ENCODE measurements at places on chromosomes 2 and 18. TPM values are rescaled to one million over a fixed set of nuclear protein-coding genes. Genes with fewer than 3 reads are reported as not detected.

Gene TBR1
- total RNA-seq, result not detected

Gene PRSS56
- not detected for total RNA-seq

Gene FAM237A
- not detected for total RNA-seq

Gene SERPINB12
- total RNA-seq, result not detected

GRCh38 chr2:62293490-62294271, 97.8 kb downstream of the B3GNT2 start:
- peaks cover 33% of the 10 kb centered on the region for H3K4me1 ChIP-seq
- no peaks in the 10 kb centered on the region for H3K27me3 ChIP-seq
- H3K4me3 ChIP-seq, result peak overlapping the region; percentile 24
- no peak for DNase-seq
- peak overlapping the region; percentile 69 for H3K27ac ChIP-seq
- H3K36me3 ChIP-seq, result no peaks in the 10 kb centered on the region

- no peaks in the 10 kb centered on the region for H3K27me3 ChIP-seq
- H3K36me3 ChIP-seq, result no peaks in the 10 kb centered on the region
- peaks cover 3% of the 10 kb centered on the region for H3K4me1 ChIP-seq
- no peak for DNase-seq
These were observed 89.2 kb downstream of the LIPG start for GRCh38 chr18:49651033-49651432.

DNA sequence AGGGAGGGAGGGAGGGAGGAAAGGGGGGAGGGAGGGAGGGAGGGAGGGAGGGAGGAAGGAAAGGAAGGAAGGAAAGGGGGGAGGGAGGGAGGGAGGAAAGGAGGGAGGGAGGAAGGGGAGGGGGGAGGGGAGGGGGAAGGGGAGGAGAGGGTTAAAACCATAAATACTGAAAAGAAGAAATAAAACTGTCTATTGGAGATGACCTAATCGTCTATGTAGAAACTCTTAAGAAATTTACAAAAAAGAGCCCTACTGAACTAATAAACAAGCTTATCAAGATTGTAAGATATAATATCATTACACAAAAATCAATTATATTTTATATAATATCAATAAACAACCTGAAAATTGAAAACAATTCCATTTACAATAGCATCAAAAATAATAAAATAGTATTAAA, 32.3 kb upstream of the CTDP1 start:
- H3K27me3 ChIP-seq, result no peaks in the 10 kb centered on the region
- H3K4me1 ChIP-seq, result peaks cover 6% of the 10 kb centered on the region
- H3K36me3 ChIP-seq, result no peaks in the 10 kb centered on the region
- no peak for DNase-seq
- H3K4me3 ChIP-seq, result no peak overlapping the region
- no peak overlapping the region for H3K27ac ChIP-seq

DNA sequence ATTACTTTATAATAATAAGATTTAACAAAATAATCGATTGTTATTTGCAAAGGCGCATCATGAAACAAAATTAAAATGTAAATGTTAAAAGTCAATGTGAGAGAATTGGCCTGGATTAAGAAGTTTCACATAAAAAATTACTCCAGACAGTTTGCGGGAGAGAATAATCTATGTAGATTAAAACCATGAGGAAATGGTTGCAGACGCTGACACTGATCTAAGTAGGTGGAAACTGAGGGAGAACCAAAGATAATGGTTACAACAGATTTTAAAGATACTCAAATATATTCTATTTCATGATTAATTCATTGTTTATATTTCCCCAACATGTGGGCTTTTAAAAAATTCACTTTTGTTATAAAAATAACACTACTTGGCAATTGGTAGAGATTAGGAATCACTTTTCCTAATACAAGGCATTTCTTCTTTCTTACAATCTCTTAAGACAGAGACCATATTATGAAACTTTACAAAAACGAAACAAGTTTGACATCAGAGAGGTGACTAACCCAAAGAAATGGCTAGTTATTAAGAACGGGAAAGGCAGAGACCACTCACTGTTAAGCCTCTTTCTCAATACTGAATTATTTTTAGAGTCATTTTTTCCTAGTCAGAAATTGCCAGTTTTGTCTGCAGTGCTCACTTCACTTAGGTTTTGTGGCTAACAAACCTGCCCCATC, 1.6 kb downstream of the KANSL1L start:
- peaks cover 48% of the 10 kb centered on the region for H3K4me1 ChIP-seq
- H3K27ac ChIP-seq, result peak overlapping the region; percentile 100
- no peaks in the 10 kb centered on the region for H3K36me3 ChIP-seq
- H3K4me3 ChIP-seq, result peak overlapping the region; percentile 87

DNA sequence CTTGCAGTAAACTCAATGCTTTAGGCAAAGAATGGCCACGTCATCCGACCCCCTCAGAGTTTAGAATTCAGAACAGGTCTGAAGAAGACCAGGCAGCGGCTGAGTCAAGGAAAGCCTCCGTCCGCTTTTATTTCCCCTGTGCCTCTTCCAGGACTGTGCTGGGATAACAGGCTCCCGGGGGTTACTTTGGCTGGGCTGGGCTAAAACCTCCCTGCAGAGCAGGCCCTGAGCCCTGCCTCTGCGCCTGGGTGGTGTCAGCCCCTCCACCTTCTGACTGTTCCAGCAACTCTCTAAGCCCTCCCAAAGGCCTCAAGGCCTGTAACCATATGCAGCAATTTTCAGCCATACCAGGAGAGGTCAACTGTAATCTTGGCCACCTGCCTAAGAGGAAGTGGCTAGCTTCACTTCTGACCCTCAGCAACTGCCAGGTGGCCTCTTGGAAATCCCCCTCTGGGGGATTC, 166.5 kb downstream of the RPIA start:
- H3K4me3 ChIP-seq, result no peak overlapping the region
- H3K27ac ChIP-seq, result no peak overlapping the region
- H3K27me3 ChIP-seq, result no peaks in the 10 kb centered on the region
- no peak for DNase-seq

- H3K36me3 ChIP-seq, result no peaks in the 10 kb centered on the region
- DNase-seq, result no peak
- H3K4me1 ChIP-seq, result peaks cover 17% of the 10 kb centered on the region
- H3K27me3 ChIP-seq, result no peaks in the 10 kb centered on the region
- no peak overlapping the region for H3K4me3 ChIP-seq
These were observed 22.3 kb downstream of the GNLY start for GRCh38 chr2:85716346-85716914.

DNA sequence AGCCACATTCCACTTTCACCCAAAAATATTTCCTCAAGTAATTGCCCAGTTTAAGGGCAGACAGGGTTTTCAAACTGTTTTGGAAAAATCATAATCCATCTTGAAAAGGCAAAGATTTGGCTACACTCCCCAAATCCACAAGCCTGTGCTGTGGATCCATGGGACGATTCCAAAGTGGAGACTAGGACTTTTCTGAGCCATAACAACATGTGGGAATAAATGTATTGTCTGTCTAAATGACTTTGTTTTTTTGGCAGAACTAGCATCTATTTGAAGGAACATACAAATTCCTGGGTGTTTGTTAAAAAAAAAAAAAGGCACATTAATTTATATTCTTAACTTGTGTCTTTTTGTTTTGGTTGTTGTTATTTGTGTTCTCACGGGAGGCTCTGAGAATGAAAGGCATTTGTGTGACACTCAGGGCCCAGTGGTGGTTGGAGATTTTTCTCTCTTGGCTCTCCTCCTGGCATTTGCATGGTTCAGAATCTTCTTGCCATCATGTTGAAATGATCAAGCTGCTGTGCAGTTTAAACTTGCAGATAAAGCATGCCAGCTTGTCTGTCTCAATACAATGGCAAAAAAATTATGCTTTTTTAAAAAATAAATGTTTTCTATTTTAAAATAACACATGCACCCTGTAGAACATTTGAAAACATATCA, 277.4 kb downstream of the EN1 start:
- H3K36me3 ChIP-seq, result no peaks in the 10 kb centered on the region
- H3K27ac ChIP-seq, result no peak overlapping the region
- no peak overlapping the region for H3K4me3 ChIP-seq
- no peaks in the 10 kb centered on the region for H3K27me3 ChIP-seq
- peaks cover 26% of the 10 kb centered on the region for H3K4me1 ChIP-seq

- no peaks in the 10 kb centered on the region for H3K4me1 ChIP-seq
- no peaks in the 10 kb centered on the region for H3K36me3 ChIP-seq
- H3K27me3 ChIP-seq, result no peaks in the 10 kb centered on the region
- no peak overlapping the region for H3K4me3 ChIP-seq
- DNase-seq, result no peak
These were observed 199.6 kb upstream of the TCF4 start for GRCh38 chr18:55787536-55788073.

DNA sequence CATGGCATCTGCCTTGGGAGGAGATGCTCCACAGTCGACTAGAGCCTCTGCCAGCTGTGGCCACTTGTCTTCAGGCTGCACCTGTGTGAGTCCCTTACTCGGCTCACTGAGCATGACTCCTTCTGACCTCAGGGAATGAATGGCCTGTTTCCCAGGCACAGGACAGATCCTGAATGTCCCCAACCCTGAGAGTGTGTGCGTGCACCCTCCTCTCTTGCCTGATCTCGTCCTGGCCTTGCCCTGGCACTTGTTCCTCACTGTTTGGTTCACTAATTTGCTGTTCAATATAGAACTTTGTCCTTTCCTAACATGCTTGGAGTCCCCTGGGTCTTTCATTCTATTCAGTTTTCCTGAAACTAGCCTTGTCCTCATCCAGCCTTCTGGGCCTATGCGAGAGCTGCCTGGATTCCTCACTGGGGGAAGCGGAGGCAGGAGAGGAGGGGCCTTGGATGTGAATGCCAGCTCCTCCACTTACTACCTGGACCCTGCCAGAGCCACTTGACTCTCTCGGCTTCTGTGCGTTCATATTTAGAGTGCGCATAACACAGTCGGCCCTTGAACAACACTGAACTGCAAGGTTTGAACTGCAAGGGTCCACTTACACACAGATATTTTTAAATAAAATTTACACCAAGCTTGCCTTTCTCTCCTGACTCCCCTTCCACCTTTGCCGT, 184.8 kb downstream of the ACKR3 start:
- H3K27ac ChIP-seq, result no peak overlapping the region
- no peak for DNase-seq
- H3K36me3 ChIP-seq, result no peaks in the 10 kb centered on the region
- no peaks in the 10 kb centered on the region for H3K4me1 ChIP-seq

GRCh38 chr2:11962707-11963328, 216.4 kb downstream of the LPIN1 start:
- H3K4me1 ChIP-seq, result no peaks in the 10 kb centered on the region
- H3K27me3 ChIP-seq, result no peaks in the 10 kb centered on the region
- H3K4me3 ChIP-seq, result no peak overlapping the region
- H3K27ac ChIP-seq, result no peak overlapping the region

GRCh38 chr2:150247481-150247880, 240.0 kb downstream of the RND3 start:
- H3K36me3 ChIP-seq, result no peaks in the 10 kb centered on the region
- DNase-seq, result no peak
- H3K27ac ChIP-seq, result no peak overlapping the region

- no peak overlapping the region for H3K4me3 ChIP-seq
- H3K4me1 ChIP-seq, result peaks cover 22% of the 10 kb centered on the region
- peaks cover 9% of the 10 kb centered on the region for H3K36me3 ChIP-seq
- no peaks in the 10 kb centered on the region for H3K27me3 ChIP-seq
These were observed 22.4 kb downstream of the PTPN2 start for GRCh38 chr18:12861637-12862036.
